ENCODE measurements at places on chromosomes 3 and 15.

DNA sequence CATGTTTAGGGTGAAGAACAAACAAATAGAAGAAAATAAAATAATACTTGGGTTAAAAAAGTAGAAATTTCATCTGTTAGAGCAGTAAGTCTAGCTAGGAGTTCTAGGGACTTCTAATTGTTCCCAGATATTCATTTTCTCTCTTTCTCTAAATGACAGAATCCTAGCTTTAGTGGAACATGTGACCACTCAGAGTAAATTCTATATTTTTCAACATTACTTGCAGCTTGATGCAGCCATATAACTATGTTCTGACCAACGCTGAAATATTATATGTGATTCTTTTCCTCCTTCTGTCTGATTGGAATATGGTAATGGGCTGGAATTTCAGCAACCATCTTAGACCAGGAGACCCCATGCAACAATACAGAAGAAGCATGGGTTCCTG lies 8.1 kb downstream of the PTX3 start:
- no peak for DNase-seq

- no peak for DNase-seq
These were observed 42.0 kb upstream of the SEC61A1 start for GRCh38 chr3:128009952-128010846.

DNA sequence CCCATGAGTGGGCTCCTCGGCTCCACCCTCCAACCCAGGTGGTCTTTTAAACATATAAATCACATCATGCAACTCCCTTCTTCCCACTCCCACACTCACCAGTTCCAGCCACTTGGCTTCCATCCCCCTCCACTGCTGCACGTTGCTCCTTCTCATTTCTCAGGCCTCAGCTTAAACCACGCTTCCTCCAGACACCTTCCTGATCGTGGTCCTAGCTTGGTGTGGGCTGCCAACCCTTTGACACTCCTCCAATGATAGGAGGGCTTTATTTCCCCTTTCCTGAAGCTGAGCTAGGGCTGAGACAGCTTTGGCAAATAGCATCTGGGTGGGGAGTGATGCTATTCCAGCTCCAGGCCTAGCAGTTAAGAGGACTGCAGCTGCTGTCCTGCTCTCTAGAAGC lies 130.1 kb downstream of the SRGAP3 start:
- no peak for DNase-seq

- DNase-seq: no peak
These were observed 740 bp upstream of the NSMCE3 start for GRCh38 chr15:29270169-29270955.

DNA sequence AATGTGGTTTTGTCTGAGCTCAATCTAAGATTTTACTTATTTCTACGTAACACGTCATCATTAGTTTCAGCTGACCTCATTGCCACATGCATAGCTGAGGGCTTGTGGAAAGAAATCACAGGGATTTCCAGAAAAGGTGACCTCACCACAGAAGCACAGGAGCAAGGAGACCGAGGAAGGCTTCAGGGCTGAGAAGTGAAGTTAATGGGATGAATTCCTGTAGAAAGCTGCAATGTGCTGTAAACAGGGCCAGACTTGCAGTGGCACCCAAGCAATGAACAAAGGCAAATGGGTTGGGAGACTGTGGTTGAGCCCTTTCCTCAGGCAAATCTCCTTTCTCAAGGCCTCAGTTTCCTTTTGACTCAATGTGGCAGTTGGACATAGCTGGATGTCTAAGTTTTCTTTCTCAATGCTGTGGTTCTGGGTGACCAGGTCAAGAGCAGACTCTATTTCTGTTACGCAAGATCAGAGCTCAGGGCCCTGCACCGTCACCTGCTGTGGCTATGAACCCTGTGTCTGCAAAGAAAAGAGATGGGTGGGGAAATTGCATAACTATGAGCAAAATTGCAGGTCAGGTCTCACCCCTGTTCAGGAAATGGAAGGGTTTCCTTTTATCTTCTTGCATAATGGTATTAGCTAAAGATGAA lies 252.2 kb upstream of the TBL1XR1 start:
- DNase-seq: no peak

Data from activated CD8-positive, alpha-beta memory T cell treated with anti-CD3 and anti-CD28 coated beads for 1 hour (primary cell).